ENCODE measurements at places on chromosomes 5 and 9.

GRCh38 chr9:121483049-121483448 lies 16.6 kb downstream of the GGTA1 start:
- DNase-seq: no peak

DNA sequence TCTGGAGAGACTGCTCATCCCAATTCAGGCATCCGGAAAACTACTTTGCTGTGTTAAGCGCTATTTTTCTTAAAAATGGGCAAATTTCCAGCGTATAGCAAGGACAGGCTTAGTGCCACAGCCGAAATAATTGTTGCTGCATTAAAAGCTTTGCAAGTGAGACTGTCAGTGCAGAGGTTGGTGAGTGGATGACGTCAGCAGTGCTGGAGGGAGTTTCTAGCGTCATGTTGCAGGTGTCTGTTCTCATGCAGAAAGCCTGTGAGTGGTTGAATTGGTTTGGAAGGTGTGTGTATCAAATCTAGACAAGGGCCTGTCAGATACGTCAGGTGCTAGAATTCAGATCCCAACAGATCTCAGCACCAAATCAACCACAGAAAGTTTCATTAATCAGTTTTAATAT lies 204.4 kb downstream of the TRIO start:
- no peak for DNase-seq

DNA sequence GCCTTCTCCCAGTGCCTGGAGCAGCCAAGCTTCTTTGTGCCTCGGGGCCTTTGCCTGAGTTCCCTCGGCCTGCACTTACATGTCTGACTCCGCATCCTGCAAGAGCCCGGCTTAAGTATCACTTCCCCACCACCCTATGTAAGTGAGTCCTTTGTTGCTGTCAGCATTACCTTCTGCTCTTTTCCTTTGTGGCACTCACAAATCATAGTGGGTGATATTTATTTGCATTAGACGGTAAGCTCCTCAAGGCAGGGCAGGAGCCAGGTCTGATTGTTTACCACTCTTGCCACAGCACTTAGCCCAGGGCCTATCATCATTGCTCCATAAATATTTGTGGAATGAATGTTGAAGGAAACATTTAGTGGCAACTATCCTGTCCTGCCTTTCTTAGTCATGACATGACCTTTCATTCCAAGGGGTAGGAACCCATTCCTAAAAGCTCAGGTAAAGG lies 4.8 kb downstream of the GM2A start:
- no peak for DNase-seq

DNA sequence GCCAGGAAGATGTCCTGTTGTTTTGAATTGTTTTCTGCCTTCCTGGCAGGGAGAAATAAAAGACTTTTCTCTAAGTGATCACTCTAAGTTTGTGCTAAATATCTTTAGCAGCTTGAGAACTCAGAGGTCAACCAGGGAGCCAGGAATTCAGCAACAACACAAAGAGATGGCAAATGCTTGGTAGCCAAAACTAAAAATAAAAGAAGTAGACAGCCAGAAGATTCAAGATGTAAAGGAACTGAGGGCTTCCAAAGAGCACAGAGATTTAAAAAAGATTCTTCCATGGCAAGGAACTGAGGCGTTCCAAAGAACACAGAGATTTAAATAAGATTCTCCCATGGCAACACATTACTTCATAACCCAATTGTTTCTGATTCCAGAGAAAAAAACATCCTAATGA lies 9.6 kb downstream of the DNAH5 start:
- DNase-seq: no peak

GRCh38 chr9:123561046-123561445 lies 205.0 kb downstream of the CRB2 start:
- DNase-seq: no peak

DNA sequence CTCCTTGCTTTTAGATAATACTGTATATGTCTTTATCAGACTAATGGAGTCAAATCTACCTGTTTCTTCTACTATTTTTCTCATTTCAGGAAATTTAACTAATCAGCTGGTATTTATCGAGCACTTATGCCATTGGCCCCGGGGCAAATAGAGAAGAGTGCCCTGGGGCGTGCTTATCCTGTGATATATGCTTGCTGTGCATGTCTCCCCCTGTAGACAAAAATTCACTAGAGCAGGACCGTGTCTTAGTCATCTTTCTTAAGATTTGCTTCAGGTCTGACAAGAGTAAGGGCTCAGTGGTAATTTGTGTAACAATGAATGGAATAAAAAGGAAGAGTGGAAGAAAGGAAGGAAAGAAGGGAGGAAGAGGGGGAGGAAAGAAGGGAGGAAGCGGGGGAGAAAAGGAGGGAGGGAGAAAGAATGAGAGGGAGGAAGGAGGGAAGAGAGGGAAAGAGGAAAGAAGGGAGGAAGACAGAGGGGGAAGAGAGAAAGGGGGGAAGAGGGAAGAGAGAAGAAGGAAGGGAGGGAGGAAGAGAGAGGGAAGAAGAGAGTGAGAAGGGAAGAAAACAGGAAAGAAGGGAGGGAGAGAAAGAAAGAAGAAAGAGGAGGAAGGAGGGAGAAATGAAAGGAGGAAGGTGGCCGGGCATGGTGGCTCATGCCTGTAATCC lies 295.7 kb upstream of the PANK3 start:
- no peak for DNase-seq

GRCh38 chr5:86686046-86686445 lies 68.3 kb downstream of the COX7C start:
- no peak for DNase-seq

DNA sequence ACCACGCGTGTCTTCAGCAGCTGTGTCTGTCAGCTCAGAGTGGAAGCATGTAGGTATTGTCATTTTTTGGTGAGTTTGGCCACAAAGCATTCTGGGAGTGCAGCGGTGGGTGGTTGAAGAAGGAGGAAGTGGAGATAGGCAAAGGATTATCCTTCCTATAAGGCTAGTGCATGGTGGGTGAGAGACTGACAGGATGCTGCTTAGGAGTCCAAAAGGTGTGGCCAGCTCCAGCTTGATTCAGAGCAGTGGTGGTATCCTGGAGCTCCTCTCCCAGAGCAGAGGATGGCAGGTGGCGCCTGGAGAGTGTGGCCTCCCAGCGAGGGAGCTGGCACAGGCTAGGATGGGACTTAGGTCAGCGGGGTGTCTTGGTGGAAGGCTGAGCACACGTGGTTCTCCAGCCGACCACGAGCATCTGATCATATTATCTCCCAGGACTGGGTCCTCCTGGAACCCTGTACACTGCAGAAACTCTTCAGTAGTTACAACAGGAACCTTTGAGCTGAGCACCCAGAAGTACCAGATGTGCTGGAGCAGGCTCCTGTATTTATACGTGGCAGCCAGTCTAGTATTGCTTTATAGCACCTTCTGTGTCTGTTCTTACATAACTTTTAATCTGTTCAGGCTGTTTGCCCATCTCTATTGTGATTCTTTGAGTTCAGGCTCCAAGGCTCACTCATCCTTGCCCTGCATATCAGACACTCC lies 29.6 kb downstream of the MAML1 start:
- DNase-seq: peak; percentile 16

DNA sequence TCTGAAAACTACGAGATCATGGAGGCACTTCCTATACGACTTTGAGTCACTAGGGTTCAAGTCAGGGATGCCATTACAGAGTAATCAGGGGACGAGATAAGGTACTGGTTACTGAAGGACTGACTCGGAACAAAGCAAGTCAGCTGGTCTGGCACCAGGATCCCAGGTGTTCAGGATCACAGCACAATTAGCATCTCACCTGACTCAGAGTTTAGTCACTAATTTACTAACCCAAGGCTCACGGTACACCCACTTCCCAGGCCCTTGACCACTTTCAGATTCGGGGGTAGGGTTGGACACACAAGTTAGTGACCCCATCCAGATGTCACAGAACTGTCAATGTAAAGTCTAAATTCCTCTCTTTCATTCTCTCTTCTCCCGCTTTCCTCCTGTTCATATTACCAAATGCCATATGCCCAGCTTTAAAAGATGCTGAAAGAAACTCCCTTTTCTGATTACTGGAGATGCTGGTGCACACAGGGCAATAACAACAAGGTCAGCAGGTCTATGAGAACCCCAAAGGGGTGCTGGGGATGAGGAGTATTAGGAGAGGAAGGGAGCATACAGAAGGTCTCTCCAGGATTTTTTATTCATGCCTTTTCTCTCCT lies 657.8 kb downstream of the TLE1 start:
- no peak for DNase-seq

- no peak for DNase-seq
These were observed 319.8 kb upstream of the TRPM3 start for GRCh38 chr9:71441266-71441665.

DNA sequence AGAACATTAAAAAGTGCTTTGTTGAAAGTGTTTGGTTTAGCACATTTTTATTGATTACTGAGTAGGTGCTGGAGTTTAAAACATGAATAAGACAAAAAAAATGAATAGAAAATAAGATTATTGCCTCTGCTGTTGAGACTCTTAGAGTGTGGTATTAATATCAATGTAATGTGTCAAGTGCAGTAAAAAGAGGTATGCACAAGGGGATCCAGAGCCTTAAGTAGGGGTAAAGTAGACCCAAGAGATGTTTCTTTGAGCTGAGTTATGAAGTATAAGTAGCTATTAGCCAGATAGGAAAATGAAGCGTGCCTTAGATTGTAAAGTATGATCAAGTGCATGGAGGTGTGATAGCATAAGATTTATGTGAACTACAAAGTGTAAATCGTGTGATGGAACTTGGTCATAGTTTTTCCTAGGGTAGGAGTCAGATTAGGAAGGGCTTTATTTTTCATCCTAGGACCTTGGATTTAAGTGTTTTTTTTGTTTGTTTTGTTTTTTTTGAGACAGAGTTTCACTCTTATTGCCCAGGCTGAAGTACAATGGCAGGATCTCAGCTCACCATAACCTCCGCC lies 45.2 kb downstream of the NSD1 start:
- DNase-seq: no peak

GRCh38 chr9:135962696-135963307 lies 1.6 kb upstream of the UBAC1 start:
- DNase-seq: no peak

- no peak for DNase-seq
These were observed 314.0 kb downstream of the NDUFS4 start for GRCh38 chr5:53874409-53874808.

DNA sequence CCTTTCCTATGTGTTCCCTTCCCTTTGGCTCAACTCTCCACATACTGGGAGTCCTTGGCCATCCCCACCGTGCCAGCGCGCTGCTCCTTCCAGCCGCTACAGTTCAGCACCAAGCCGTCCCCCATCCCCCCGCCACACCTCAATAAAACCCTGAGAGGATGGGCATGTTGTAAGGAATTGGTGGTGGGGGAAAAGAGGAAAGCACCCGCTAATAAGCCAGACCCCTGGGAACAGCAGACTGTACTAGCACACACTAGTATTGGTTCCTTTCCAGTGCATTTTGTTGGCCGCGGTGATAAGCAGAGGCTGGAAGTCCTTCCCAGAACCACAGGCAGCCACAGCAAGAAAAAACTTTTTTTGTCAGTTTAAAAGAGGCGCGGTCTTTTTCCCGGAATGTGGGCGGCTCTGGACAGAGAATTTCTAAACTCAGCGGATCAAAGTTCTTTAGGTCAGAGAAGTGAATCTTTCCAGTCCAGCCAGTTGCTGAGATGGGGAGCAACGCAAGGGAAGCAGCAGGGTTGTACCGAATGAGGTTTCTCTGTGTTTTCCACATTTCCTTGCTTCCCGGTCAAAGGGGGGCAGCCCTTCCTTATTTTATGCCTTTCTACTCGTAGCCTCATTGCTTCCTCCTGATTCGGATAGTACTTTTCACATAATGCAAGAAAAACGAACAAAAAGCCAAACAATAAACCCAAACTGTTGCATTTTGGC lies 2.1 kb downstream of the CHSY3 start:
- no peak for DNase-seq

- DNase-seq: no peak
These were observed 125.4 kb upstream of the ACOT12 start for GRCh38 chr5:81519217-81519905.

- no peak for DNase-seq
These were observed 30.5 kb downstream of the ADAMTS2 start for GRCh38 chr5:179314606-179315355.

DNA sequence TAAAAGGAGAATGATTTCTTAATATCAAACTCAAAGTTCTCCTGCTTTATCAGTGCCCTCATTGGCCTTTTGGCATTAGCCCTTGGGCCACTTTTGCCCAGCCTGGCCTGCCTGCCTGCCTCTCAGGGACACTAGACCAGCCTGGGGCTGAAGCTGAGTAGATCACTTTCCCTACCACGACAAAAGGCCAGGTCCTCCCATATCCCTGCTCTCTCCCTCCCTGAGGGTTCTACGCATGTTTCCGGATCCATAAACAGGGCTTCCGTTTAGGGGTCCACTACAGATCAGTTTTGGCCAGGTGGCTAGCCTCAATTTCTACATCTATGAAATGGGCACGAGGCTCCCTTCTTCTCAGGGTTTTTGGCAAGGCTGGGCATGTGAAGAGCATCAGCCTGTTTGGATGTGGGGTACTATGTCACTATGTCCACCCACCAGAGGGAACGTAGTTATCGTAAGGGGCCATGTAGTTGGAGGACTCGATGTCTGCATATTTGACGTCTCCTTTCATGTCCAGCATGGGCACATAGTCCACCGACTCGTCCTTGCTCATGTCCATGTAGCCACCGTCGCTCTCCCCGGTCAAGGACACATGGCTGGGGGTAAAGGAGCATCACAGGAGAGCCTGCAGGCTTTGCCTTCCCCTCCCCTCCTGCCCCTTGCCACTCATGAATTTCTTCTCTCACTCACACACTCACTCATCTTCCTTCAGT lies 34.0 kb downstream of the PDGFRB start:
- DNase-seq: no peak

GRCh38 chr5:83720836-83721537 lies at the start of gene HAPLN1:
Gene HAPLN1 (minus strand): TSS chr5:83720855. CDS start chr5:83673523, 47,332 bp downstream.
- no peak for DNase-seq
